Renal pelvis (tissue), 12 donors: ENCODE measurements at places on chromosomes 1 and 21. TPM values are rescaled to one million over a fixed set of nuclear protein-coding genes. Genes with fewer than 3 reads are reported as not detected.

- no peak for DNase-seq
These were observed 39.1 kb upstream of the CLDN14 start for GRCh38 chr21:36518883-36519492.

FCRL4 gene
- not detected for polyA plus RNA-seq

GRCh38 chr1:45762291-45762690 lies 11.8 kb upstream of the IPP start:
- no peak for DNase-seq

RAVER2 gene
- 28.1 TPM for polyA plus RNA-seq

PPIAL4G gene
- not detected for polyA plus RNA-seq

DNA sequence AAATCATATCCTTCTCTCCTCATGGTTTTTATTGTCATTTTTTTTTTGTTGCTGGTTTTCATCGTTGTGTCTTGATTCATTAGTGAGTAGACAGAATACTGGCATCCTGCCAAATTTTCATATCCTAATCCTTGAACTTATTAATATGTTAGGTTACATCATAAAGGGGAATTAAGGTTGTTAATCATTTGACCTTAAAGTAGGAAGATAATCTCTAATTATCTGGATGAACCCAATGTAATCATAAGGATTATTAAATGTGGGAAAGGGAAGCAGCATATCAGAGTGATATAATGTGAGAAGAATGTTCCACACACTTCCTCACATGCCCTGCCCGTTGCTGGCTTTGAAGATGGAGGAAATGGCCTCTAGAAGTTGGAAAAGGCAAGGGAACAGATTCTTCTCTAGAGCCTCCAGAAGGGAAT lies 299.7 kb downstream of the HMCN1 start:
- no peak for DNase-seq

- no peak for DNase-seq
These were observed 47.7 kb downstream of the ZNF644 start for GRCh38 chr1:90973897-90974798.

RGS13 gene
- not detected for polyA plus RNA-seq

CHI3L2 gene
- polyA plus RNA-seq: 0.24 TPM

OR2T11 gene
- polyA plus RNA-seq: not detected

DNA sequence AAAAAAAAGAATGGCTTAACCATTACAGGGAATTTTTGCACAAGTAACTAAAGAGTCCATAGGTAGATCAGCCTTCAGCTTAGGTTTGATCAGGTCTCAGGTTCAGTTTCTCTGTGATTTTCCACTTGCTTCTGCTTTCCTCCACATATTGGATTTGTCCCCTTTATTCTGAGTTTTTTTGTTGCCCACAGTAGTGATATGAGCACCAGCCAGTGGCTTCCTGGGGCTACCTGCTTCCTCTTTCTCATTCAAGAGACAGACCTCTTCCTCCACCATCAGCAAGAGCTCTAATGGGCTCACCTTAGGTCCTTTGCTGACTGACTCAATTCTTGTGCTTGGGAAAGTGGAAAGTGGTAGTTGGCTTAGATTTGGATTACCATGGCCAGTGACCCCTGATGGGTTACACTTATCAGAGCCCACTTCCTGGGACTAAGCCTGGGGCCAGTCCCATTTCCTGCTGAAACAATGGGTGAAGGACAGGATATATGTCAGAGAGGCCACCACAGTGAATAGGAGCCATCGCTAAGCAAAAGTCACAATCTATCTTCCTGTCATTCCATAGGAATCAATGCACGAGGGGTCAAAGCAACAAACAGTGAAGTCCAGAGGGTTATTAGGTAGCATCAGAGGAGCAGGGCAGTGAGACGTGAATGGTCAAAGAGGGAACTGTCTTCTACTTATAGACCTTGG lies 12.8 kb upstream of the PLA2G2E start:
- DNase-seq: no peak

HCRTR1 gene
- polyA plus RNA-seq: 0.31 TPM

- DNase-seq: no peak
These were observed 206.8 kb upstream of the PLXNA2 start for GRCh38 chr1:208450958-208451357.

- DNase-seq: peak; percentile 76
These were observed 286.9 kb downstream of the KIF26B start for GRCh38 chr1:245441689-245442088.

ZMYM4 gene
- polyA plus RNA-seq: 76.6 TPM

DNA sequence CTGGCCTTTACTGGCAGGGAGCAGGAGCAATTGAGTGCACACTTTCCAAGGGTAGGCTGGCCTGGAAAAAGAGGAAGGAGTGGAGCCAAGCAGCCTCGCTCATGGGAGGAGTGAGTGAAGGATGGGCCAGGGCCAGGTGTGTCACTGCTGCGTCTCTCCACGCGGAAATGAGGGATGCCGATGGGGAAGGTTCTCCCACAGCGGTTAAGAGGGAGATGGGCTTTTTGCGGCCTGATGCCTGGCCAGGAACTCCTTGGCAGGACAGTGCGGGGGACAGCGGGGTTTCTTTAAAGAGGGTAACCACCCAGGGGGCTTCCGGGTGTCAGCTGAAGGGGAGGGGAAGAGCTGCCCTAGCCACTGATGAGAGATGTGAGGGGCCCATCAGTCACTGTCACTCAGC lies 82.4 kb downstream of the PTPRU start:
- no peak for DNase-seq

TNNI3K gene
- polyA plus RNA-seq: 2.2 TPM

- DNase-seq: peak; percentile 62
These were observed 8.2 kb upstream of the TARBP1 start for GRCh38 chr1:234486858-234487840.

DNA sequence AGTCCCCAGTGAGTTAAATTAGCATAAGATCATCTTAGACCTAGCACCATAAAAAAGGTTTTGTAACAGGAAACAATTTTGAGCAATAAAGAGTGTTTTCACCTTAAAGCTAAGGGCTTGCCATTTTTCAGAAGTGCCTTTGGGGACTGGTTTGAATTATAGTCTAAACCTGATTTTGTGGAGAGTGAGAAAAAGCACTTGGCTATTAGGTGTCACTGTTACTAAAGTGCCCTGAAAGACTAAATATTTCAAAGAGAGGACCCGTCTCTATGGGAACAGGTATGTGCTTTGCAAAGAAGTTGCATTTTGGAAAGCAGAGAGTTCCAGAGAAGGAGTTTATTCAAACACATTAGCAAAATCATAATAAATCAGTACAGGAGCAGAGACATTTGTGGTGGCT lies 9.1 kb downstream of the NTNG1 start:
- no peak for DNase-seq

DNA sequence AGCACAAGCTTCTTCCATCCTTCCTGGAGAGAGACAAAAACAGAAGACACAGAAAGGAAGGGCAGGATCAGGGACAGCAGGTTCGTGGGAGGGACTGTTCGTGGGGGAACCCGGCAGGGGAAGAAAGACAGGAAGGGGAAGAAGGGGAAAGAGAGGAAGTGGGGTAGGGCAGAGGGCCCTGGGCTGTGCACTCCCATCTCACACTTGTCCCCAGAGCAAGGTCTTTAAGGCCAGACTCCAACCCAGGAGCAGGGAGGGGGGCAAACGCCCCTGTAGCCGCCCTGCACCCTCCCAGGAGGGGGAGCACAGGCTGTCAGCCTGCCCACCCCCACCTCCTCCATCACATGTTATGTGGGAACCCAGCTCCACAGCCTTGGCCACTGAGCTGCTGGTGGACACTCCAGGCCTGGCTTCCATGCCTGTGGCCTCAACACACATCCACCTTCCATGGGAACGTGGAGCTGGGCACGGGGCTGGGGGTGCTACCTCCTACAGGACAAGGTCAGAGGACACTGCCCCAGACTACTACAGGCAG lies 9.3 kb downstream of the SLC19A1 start:
- no peak for DNase-seq

F3 gene
- 64.1 TPM for polyA plus RNA-seq

DNA sequence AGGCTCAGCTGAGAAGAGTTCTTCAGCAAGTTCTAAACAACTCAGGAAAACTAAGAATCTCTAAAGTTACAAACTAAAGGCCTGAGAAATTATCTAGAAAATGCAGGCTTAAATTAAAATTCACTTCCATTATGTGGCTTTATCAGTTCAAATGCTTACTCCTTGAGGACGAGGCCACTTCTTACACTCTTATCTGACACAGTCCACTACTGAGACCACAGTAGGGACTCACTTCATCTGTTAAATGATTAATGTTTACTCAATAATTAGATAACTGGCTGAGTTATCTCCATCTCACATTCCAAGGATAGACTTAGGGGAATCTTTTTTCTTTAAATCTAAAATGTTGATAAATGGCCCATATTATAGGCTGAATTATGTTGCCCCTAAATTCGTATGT lies 1.6 kb downstream of the C1orf141 start:
- no peak for DNase-seq

GRCh38 chr1:118147522-118147921 lies 37.5 kb downstream of the SPAG17 start:
- no peak for DNase-seq

DNA sequence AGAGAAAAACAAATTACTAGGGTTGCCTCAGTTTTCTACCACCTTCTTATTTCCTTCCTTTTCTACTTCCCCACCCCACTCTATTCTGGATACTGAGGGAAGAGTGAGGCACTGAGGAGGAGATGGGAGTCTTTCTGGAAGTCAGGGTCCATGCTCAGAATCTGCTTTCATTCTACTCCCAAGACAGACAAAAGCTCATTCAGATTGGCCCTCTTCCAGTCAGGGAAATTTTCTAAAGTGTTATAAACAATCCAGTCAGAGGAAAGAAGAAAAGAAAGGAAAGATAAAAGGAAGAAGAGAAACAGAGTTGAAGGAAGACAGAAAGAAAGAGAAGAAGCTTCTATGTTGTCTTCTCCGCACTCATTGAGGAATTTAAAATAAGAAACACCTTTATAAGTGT lies 228.6 kb downstream of the COP1 start:
- no peak for DNase-seq

RORC gene
- 0.94 TPM for polyA plus RNA-seq

GRCh38 chr1:61486783-61487536 lies 238.0 kb downstream of the TM2D1 start:
- no peak for DNase-seq

DNA sequence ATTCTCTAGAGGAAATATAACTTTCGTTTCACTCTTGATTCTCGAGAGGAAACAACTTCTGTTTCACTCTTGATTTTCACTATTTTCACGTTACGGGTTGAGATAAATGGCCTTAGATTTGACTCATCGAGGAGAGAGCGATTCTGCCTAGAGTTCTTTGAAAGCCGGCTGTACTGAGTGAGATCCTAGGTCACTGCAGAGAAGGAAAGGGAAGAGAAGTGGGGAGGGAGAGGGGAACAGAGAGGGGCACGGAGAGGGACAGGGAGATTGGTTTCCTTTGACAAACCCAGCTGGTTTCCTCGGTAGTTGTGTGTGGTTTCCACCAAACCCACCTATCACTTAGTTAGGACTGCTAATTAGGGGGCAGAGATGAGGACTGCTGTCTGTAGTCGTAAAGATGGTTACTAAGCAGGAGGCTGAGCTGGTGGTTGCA lies 21.6 kb upstream of the GPR137B start:
- no peak for DNase-seq

GRCh38 chr1:150563340-150564038 lies 14.3 kb downstream of the ADAMTSL4 start:
- DNase-seq: no peak
